Smooth muscle cell of the umbilical artery (primary cell): ENCODE measurements at places on chromosomes 13 and 19. TPM values are rescaled to one million over a fixed set of nuclear protein-coding genes. Genes with fewer than 3 reads are reported as not detected.

PDS5B gene
- total RNA-seq = 29.9 and 30.0 TPM in 2 replicates

LILRB4 gene
- not detected in 2 replicates for total RNA-seq

ADGRE2 gene
- total RNA-seq = under 0.01 and 0.32 TPM in 2 replicates

CDADC1 gene
- 2.2 and 2.4 TPM in 2 replicates for total RNA-seq

GJA3 gene
- under 0.01 and 0.55 TPM in 2 replicates for total RNA-seq

AMER2 gene
- total RNA-seq = not detected in 2 replicates

SNAPC2 gene
- 9.5 and 19.7 TPM in 2 replicates for total RNA-seq

FGF21 gene
- total RNA-seq = not detected in 2 replicates

MBD3L2 gene
- total RNA-seq = not detected in 2 replicates

FPR1 gene
- total RNA-seq = 1.6 and 1.8 TPM in 2 replicates

LILRB5 gene
- total RNA-seq = not detected in 2 replicates

ATP7B gene
- 5.3 and 8.9 TPM in 2 replicates for total RNA-seq

CADM4 gene
- 1.8 and 3.8 TPM in 2 replicates for total RNA-seq

CACNG6 gene
- total RNA-seq = not detected in 2 replicates

WDR88 gene
- not detected in 2 replicates for total RNA-seq

TEX30 gene
- 13.1 and 20.9 TPM in 2 replicates for total RNA-seq

LMTK3 gene
- 1.7 and 2.1 TPM in 2 replicates for total RNA-seq

KLK1 gene
- total RNA-seq = not detected in 2 replicates

IGFL2 gene
- 0.05 and 0.59 TPM in 2 replicates for total RNA-seq
